ENCODE measurements at places on chromosomes 7 and 10.

- DNase-seq = peak; percentile 13
These were observed 141.3 kb downstream of the NRP1 start for GRCh38 chr10:33193057-33193700.

DNA sequence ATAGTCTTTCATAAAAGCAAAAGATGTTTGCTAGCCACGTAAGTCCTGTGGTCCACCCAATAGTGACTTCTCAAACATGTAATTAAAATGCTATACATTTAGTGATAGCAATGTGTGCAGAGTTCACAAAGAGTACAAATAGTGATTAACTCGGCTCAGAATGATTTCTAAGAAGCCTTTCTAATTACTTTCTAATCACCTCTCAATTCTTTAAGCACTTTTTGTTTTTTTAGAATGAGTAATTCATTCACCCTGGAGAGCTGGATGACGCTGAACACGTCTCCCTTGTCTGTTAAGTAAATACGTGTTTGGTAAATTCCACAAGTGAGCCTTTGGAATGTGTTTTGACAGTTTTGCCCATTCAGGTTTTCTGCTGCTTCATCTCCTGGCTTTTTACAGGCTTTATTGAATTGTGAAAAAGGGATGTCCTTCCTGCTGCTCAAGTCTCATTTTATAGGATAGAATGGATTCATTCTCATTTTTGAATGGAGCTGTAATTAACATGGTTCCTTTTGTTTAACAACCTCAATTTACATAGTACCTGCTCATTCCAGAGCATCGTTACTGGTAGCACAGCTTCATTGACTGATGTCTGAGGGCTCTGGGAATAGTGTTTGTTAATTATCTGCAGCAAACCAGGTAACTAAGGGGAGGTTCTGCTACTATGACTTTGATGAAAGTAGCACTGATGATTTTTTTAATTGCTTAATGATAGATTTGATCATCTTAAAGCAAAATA is 212.1 kb downstream of the VTI1A start:
- no peak for DNase-seq

DNA sequence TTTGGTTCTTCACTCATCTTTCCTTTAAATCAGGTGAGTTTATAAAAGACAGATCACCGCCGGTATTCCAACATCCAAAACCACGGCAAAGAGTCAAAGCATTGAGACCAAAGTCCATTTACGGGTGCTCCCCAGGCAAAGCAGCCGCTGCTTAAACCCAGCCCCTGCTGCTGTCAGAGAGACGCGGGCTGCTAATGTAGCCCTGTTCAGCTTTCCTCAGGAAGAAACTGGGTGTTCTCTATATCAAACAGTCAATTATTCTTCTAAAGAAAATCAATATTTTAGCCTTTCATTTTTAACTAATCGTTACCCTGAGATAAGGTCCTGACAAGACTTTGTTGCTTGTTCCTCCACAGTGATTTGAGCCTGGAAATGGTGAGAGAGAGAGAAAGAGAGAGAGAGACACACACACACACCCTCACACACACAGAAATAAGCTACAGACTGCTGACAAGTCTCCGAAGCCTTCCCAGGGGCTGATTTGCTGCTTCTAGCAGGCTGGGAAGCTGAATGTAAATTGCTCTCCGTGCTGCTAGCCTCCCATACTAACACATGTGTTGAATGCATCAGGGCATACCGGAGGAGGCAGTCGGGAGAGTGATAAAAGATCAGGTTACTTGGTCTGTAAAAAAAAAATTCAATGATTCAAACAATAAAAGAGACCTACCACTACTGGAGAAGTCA is 183.0 kb upstream of the ANK3 start:
- DNase-seq = peak; percentile 56

DNA sequence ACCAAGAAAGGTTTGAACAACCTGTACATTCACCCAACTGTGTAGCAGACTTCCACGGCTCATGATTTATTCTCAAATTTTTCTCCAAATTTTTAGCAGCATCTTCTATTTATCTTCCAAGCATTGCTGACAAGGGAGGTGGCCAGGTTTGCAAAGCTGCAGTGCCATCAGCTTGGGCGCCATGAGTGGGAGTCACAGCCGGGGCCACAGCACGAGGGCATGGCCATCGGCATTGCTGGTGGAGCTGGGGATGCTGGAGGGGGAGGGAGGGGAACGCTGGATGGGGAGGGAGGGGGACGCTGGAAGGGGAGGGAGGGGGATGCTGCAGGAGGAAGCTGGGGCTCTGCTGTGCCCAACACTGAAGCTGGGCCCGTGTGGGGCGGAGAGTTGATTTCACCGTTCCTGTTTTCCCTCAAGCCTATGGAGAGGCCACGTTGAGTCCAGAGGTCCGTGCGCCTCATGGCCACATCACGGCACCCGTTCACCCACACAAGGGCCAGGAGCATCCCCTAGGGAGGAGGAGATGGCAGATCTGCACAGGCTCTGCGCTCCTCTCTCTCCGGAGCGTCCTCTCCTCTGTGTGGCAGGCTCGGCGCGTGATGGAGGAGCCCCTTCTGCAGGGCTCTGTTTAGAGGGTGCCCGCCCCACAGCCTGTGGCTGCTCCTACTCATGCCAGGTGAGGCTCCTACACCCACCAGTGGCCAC is 520.2 kb downstream of the DNAJB6 start:
- DNase-seq = no peak

DNA sequence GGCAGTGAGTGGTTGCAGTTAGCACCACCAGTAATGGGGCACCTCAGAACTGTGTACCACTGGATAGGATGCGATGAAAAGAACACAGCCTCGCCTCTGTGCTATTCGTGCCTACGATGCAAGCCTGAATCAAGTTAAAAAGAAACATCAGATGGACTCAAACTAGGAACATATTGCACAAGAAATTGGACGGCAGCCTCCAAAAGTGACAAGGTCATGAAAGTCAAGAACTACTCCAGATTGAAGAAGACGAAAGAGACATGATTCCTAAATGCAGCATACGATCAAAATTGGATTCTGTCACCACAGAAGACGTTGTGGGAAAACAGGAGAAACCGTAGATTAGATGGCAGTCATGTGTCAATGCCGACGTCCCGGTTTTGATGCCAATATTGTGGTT is 648.1 kb upstream of the FOXK1 start:
- no peak for DNase-seq

DNA sequence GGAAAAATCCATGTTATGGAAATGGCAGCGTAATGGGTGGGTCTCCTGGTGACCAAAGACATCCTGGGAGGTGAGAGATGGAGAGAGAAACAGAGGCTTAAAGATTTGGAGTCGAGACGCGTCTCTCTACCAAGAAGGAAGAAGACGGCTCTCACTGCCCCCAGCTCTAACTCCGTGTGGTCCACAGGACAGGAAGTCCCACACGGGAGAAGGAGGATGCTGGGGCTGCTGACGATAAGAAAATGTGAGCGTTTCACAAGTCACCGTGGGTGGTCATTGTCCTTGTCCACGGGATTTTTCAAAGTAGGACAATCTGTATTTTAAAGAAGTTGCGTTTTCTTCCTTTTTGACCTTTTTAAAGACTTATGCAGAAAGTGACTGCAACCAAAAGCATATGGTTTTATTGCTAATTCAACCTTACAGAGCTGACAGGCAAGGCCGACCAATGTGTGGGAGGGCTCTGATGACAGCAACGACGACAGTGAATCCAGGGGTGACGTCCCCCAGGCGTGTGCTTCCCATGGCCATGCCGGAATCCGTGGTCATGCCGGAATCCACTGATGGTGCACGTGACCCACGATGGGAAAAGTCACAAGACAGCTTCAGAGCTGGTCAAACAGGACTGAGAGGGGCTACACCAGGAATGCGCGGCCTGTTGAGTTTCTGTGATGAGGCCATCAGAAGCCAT is 341.2 kb downstream of the PTPRN2 start:
- no peak for DNase-seq

- DNase-seq = no peak
These were observed 6.7 kb downstream of the KCNH2 start for GRCh38 chr7:150971242-150972022.

- DNase-seq = no peak
These were observed 54.8 kb downstream of the ZMIZ1 start for GRCh38 chr10:79123547-79123963.

DNA sequence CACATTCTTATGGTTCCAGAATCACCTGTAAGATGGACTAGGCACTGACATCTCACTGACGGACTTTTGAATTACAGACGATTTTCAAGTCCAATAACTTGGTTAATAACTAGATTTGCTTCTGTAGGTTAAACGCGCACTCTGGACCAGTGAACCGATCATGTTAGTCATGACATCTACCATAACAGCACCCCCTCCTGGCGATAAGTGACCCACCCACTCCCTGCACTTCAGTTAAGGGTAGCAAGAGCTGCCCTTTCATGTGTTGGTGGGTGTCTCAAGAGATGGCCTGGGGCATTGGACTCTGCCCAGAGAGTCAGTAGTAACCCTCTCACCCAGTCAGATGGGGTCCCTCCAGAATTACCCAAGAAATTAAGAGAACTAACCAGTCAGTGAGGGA is 12.9 kb downstream of the GRM8 start:
- no peak for DNase-seq

DNA sequence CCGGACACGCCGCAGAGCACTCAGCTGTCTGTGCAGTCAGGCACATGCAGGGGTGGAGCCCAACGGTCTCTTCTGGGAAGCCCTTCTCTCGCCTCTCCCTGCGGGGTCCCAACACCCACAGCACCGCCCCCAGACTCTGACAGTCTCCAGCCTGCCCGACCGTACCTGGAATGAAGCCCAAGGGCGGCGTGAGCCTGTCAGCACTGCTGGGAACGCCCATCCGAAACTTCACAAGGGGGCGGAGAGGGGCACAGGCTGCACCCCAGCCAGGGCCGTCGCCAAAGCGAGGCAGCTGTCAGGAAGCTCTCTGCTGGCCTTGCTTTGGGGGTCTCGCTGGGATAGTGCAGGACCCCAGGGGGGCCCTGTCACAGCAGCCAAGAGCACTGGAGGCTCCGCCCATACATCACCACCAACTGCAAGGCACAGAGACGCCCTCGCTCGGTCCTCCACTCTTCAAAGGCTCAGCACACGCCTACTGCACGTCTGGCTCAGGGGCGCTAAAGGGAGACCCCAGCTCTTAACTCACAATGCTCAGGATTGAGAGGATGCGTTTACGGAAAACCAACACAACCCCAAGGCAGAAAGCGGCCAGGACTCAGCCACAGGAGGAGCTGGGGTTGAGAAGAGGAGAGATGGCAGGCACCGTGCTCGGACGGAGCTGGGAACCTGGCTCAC is 30.9 kb downstream of the MAD1L1 start:
- DNase-seq = no peak

- no peak for DNase-seq
These were observed 246.1 kb downstream of the KLF6 start for GRCh38 chr10:3538656-3539531.

DNA sequence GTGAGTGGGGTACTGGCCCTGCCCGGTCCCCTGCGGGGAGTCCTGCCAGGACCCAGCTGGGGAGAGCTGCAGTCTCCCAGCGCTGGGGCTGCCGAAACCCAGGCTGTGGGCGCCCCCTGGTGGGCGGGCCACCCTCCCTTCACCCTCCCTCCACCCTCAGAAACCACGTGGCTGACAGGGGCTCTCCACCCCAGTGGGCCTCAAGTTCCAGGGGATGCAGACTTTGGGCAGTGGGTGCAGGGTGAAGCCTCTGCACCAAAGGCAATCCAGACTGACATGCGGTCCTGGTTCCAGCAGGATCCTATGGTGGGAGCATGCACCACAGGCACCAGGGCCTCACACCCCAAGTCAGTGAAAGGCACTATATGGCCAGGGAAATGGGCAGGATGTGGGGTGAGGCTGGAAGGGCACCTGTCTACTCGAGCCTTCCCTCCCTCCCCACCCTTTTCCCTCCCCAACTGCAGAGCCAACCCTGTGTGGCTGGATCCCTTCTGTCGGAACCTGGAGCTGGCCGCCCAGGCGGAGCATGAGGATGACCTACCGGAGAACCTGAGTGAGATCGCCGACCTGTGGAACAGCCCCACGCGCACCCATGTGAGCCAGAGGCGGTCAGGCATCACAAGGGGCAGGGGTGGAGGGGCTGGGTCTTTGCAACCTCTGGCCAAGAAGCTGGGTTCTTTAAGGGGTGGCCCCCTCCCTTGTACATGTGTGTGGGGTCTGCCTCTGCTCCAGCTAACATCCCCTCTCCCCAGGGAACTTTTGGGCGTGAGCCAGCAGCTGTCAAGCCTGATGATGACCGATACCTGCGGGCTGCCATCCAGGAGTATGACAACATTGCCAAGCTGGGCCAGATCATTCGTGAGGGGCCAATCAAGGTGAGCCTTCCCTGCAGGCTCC is 38.8 kb downstream of the PSAP start:
- peak; percentile 60 for DNase-seq

DNA sequence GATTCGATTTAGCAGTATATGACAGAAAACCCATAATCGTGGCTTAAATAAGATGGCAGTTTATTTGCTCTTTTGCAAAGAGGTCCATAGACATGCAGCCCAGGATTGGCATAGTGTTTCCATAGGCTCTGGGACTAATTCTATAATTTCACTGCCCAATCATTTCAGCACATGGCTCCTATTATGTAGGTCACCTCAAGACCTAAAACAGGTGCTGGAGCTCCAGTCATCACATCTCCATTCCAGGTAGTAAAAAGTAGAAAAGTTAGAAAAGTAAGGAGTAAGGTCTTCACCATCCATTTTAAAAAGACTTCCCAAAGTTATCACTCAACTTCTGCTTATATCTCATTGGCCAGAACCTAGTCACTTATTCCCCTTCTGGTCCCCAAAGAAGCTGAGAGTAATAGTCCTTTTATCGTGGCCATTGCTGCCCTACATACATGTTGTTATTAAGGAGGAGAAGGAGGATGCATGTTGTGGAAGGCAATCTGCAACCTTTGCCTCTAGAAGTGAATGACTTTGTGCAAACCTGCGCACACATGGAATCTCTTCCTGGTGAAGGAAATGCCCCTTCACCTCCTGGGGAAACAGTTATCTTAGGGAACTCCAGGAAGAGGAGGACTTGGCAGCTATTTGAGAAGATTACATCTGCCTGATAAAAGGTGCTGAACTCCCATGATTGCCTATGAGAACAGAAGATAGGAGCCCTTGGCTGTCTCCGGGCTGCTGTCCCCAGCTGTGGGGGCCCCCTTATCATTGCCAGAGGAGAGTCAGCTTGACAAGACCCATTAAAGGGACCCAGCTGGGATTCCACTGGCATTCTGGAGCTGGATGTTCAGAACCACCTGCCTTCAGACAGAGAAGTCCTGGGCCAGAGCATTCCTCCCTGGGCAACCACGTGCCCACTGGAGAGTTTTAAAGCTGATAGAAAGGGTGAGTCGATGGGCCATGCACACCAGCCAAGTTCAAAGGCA is 330.6 kb upstream of the ZMIZ1 start:
- no peak for DNase-seq

GRCh38 chr10:118259288-118259906 is 82.7 kb downstream of the FAM204A start:
- DNase-seq = no peak
